ENCODE measurements at places on chromosomes 2 and 18.

- DNase-seq: no peak
Observed at GRCh38 chr2:121085801-121086200, 199.2 kb downstream of the TFCP2L1 start.

DNA sequence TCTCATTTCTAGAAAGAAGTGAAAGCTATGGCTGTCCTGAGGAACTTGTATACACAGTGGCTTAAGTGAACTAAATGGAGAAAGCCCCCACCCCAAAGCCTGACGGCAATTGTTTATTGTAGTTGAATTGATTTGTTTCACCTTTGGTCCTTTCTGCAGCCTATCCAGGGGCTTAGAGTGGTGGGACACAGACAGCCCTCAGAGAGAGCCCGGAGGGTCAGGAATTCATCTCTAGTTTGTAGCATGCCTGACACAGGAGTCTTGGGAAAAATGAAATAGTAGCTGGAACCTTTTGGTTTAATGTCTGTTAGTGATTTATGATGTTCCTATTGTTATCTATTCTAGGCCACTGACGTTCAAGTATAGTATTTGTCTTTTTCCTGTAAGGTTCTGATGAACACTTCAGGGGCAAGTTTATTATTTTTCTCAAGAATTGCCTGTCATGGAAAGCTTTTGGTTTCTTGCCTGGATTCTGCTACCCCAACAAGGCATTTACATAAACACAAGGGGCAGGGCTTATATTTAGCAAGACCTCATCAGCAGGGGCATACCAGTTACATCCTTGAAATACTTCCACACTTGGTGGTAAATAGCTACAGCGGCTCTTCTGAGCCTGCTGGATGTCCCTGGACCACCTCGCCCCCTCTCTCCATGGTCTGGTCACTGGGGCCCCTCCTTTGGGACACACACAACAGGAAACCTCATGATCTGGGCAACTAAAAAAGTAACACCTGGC is 44.4 kb downstream of the KCNE4 start:
- DNase-seq: no peak

DNA sequence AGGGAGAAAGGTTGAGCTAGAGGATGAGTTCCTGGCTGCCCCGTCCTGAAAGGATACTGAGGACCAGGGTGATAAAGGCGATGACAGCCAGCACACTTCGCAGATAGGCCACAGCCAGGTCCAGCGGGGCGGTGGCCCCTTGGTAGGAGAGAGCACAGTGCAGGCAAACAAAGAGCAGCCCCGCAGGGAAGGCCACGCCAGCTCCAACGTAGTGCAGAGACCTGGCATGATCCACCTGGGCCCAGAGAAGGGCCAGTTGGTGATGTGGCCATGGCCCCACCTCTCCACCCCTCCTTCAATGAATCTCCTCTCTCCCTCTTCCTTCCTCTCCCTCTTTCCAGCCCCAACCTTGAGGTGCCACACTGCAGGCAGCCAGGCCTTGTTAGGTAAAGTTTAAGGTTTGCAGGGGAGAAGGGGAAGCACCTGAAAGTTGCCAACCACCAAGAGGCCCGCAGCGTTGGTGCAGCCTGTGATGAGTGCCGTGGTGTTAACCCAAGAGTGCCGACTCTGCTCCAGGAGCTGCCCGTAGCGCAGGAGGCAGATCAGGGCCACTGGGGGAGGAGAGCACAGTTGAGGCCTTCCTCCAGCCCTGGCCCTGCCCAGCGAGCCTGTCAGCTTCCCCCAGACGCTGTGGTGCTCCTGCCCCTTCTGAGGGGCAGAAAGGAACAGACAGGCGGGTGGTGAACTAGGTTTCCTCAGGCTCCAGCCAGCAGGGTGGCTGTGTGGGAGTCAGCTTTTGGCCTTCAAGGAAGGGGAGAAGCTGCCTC is 2.8 kb downstream of the TMEM150A start:
- DNase-seq: no peak

GRCh38 chr2:236663287-236664101 is 93.9 kb downstream of the ACKR3 start:
- peak; percentile 63 for DNase-seq

GRCh38 chr2:222877556-222878300 is 16.9 kb downstream of the ACSL3 start:
- DNase-seq: no peak

DNA sequence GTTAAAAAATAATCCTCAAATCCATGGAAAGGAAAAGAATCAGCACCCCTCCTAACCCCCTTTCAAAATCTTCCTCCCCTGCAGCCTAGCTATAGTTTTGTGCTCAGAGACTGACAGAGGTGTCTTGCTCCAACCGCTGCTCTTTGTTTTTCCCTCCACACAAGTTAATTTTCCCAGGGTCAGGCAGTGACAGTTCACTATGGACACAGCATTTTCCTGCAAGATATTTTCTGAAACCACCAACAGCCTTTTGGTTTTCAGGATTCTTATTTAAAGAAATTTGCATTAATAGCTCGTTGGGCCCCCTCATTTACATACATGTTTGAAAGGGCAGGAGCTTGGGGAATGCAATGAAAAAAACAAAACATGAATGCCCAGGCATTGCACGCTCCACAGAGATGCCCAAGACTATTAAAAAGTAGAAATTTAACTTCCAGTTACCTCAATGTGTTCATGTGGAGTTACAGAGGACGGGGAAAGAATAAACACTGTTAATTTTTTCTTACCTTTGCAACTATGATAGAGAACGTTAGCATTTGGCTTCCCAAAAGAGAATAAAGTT is 71.4 kb upstream of the CXCR4 start:
- DNase-seq: no peak

GRCh38 chr2:124647245-124647644 is 622.2 kb downstream of the CNTNAP5 start:
- no peak for DNase-seq

- no peak for DNase-seq
Observed at GRCh38 chr2:25032094-25032493, 9.8 kb upstream of the EFR3B start.

DNA sequence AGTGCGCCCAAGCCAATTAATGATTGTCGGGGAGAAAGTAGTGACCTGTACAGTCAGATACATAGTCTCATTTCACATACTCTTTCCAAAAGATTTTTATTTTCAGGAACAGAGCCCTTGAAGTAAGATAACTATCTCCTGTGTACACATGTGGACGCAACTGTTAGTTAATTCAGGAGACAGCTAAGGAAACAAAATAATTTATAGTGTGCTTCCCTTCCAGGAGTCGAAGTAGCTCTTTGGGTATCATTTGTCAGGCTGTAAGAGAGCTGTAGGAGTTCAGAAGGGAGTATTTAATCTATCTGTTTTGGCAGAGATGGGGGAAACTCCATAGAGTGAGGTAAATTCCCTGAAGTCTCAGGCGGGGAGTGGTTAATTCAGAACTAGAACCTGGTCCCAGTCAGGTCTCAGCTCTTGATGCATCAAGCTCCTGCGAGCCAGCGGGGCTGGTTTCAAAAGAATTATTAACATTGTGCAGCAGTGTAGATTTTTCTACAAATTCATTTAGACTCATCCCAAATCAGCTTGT is 63.0 kb downstream of the MAPK4 start:
- DNase-seq: no peak

- DNase-seq: no peak
Observed at GRCh38 chr2:235194351-235194750, 242.5 kb downstream of the SH3BP4 start.

DNA sequence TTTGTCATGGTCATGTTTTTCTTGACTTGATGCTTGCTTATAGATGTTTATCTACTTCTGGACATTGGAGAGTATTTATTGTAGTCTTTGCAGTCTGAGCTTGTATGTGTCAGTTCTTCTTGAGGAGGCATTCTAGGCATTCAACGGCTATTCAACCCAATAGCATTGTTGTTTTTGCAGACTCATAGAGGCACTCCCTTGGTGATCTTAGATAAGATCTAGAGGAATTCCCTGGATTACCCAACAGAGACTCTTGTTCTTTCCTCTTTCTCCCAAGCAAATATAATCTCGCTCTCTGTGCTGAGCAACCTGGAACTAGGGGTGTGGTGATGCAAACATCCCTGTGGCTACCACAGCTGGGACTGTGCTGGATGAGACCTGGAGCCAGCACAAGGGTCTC is 40.4 kb downstream of the SYT4 start:
- no peak for DNase-seq

- DNase-seq: no peak
Observed at GRCh38 chr2:240745962-240746361, 54.3 kb downstream of the AQP12A start.

GRCh38 chr18:60838677-60839076 is 466.1 kb upstream of the MC4R start:
- DNase-seq: no peak

DNA sequence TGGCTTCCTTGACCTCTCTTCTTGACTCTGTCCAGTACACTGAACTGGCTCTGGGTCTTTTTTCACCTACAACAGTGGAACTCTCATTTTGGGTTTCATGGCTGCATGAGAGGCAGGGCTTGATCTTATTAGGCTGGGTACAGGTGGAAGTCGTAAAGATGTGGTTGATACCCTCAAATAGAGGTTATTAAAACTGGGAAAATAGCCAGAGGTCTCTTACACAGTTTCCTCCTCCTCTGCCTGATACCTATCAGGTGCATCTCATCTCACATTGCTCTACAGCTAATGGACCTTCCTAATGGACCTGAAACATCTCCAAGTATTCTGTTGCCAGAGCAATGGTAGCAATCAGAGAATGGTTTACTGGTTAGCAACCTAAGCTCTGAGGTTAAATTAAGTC is 231.8 kb downstream of the ETAA1 start:
- DNase-seq: no peak

- DNase-seq: peak; percentile 52
Observed at GRCh38 chr2:237879058-237879430, 19.6 kb downstream of the RAMP1 start.

DNA sequence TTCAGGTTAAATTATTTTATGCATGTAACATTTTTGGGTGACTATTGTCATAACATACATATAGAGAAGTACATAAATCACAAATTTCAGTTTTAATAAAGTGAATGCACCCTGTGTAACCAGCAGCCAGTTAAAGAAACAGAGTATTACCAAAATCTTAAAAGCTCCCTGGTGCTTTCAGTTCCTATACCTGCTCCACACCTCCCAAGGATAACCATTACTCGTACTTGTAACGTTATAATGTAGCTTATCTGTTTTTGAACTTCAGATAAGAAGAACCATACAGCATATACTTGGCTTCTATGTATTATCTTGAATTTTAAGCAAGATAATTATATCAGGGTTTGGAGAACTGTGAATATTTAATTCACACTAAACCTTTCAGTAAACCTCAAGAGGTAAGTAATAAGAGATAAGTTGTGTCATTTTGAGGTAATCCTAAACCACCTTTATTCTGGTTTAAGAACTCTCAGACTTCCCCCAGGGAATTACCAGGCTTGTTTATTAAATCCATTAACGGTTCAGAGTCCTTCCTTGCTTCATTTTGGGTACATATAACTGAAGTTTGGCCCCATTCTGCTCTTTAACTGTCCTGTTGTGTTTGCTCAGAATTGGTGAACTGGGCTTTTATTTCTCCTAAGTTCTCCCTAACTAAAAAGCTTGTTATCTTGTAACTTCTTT is 58.6 kb downstream of the LCLAT1 start:
- DNase-seq: no peak

- no peak for DNase-seq
Observed at GRCh38 chr2:236572482-236572881, 2.9 kb downstream of the ACKR3 start.

DNA sequence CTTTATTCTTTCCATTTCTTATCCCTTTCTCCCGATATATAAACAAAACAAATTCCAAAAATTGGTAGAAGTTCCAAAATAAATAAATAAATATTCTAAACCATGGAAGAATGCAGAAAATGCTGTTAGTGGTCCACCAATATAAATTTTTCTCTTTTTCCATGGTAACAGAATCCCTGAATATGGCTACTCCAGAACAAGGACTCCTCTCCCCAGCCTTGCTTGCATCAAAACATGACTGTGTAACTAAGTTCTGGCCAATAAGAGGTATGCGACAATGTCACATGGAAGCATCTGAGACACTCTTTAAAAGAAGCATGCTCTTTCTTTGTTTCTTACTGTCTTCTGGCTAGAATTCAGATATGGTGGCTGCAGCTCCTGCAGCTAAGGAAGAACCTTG is 325.1 kb upstream of the TANK start:
- DNase-seq: no peak

GRCh38 chr2:104447831-104448434 is 406.0 kb upstream of the POU3F3 start:
- no peak for DNase-seq

- DNase-seq: no peak
Observed at GRCh38 chr2:37689751-37690150, 18.3 kb upstream of the CDC42EP3 start.

DNA sequence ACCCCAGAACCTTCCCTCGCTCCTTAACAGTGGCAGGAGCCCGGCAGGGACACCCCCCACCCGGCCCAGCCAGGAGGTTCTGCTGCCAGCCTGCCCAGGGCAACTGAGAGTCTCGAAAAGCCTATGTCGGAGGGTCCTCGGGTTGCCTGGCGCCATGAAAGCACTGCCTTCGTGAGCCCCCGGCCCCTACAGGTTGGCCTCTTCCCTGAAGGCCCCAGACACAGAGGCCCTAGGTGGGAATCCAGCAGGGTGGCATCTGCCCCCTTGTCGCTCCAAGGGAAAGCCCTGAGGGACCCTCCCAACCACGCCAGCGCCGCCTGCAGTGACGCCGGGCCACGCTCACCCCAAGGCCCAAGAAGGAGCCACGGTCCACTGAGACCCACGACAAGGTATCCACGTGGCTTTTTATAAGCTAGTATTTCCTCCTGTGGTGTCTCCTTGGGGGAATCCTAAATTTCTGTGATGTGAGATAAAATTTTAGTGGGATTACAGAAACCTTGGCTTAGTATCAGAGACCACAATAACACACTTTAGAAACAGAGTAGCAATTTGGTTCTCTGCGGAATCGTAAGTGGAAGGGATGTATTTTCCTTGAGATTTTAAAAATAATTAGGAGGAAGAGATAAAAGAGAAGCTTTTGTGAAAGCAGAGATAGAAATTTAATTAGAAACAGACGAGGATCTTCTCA is 138.9 kb downstream of the HDAC4 start:
- no peak for DNase-seq

GRCh38 chr2:232816657-232817056 is 40.3 kb upstream of the KCNJ13 start:
- no peak for DNase-seq

DNA sequence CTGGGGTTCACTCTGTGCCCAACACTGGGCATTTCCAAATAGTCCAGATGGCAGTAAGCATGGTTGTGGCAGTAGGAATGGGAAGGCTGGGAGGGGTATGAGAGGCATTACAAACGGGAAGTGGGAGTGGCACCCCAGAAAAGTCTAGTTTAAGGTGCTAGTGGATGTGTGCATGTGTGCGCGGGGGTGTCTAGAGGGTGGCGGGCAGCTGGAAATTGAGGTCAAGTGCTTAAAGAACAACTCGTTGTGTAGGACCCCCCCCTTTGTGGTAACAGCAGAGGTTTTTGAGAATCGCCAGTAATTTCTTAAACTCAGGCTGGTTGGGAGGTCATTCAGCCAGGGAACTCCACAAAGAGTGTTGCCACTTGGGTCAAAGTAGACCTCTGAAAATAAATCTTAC is 69.9 kb downstream of the RHBDD1 start:
- no peak for DNase-seq

- no peak for DNase-seq
Observed at GRCh38 chr2:30768708-30769480, 38.4 kb downstream of the CAPN13 start.

GRCh38 chr2:101847661-101848339 is 144.0 kb upstream of the IL1R2 start:
- DNase-seq: no peak

GRCh38 chr2:176398243-176399073 is 129.2 kb downstream of the MTX2 start:
- no peak for DNase-seq
